ENCODE measurements at places on chromosomes 16 and 17.

DNA sequence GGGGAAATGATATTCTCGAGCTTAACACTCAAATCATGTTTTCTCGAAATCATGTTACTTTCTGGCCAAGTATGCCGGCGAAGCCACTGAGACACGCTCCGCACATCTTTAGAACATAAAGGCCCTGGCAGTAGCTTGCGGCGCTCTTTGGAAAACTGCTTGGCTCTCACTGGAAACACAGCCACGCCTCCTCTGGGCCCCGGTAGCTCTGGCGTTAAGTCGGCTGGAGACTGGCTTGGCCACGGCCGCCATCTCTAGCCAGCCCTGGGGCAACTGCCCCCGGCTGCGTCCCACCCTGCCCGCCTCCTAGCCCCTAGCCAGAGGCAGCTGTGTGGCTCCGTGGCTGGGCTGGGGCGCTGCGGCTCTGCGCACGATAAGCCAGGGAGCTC lies 9.2 kb upstream of the BAIAP2 start:
- DNase-seq: no peak
- H3K36me3 ChIP-seq: no peaks in the 10 kb centered on the region
- no peak overlapping the region for H3K27ac ChIP-seq
- H3K27me3 ChIP-seq: peaks cover 6% of the 10 kb centered on the region
- H3K4me3 ChIP-seq: no peak overlapping the region

DNA sequence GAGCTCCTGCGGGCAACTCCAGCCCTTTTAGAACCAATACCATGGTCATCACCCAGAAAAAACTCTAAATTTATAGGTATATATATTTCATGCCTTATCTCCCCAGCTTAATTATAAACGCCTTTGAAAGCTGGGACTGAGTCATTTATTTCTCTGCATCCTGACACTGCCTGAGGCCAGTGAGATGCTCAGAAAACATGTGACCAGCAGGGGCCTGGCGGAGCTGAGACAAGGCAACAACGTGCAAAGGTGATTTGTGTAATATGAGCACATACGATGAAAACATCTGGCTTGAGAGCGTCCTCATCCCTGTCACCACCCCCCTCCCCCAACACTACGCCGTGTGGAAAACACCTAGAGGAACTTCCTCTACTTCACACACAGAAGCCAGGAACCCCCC lies 22.7 kb downstream of the NXN start:
- DNase-seq: no peak
- H3K27me3 ChIP-seq: no peaks in the 10 kb centered on the region
- H3K27ac ChIP-seq: no peak overlapping the region
- no peaks in the 10 kb centered on the region for H3K36me3 ChIP-seq
- H3K4me1 ChIP-seq: no peaks in the 10 kb centered on the region

- H3K27ac ChIP-seq: no peak overlapping the region
- no peak overlapping the region for H3K4me3 ChIP-seq
- H3K36me3 ChIP-seq: no peaks in the 10 kb centered on the region
- H3K4me1 ChIP-seq: peaks cover 7% of the 10 kb centered on the region
These were observed 580 bp downstream of the CD300LD start for GRCh38 chr17:74591503-74591902.

GRCh38 chr16:89581045-89581695 lies 5.6 kb downstream of the CPNE7 start:
- H3K36me3 ChIP-seq: no peaks in the 10 kb centered on the region
- DNase-seq: no peak
- H3K4me1 ChIP-seq: no peaks in the 10 kb centered on the region
- peaks cover 6% of the 10 kb centered on the region for H3K27me3 ChIP-seq
- no peak overlapping the region for H3K4me3 ChIP-seq

DNA sequence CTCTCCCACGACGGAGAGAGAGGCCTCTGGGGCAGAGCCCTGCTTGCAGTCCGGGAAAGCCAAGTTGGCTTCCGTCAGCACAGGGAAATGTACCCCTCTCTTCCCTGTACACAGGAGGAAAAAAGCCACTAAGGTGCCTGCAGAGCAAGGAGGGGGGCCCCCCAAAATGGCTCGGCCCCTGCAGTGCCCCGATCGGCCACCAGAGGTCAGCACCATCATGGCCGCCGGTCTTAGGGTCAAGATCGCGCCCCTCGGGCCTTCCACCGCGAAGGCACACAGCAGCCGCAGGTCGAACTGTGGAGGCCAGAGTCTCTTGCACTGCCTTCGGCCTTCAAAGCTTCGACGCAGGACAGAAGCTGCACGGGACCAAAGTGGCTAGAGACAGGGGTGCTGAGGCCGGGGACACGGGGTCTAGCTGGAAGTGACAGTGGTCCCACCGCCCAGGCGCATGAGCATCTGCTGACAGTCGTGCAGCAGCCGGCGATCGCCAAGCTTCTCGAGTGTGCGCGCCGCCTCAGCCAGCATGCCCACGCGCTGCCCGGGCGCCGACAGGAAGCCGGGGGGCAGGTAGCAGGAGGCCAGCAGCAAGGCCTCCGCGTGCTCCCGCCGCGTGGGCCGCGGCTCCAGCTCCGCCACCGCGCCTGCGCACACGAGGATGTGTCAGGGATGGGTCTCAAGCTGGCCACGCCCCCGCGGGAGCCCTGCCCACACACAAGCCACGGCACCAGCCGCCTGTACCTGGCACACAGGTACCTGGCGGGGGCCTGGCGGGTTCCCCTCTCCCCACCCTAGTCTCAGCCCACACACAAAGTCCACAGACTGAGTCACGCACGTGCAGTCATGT lies 24.4 kb downstream of the SREBF1 start:
- peaks cover 56% of the 10 kb centered on the region for H3K36me3 ChIP-seq
- H3K4me1 ChIP-seq: peaks cover 9% of the 10 kb centered on the region
- H3K4me3 ChIP-seq: no peak overlapping the region
- peak; percentile 49 for DNase-seq
- no peaks in the 10 kb centered on the region for H3K27me3 ChIP-seq

DNA sequence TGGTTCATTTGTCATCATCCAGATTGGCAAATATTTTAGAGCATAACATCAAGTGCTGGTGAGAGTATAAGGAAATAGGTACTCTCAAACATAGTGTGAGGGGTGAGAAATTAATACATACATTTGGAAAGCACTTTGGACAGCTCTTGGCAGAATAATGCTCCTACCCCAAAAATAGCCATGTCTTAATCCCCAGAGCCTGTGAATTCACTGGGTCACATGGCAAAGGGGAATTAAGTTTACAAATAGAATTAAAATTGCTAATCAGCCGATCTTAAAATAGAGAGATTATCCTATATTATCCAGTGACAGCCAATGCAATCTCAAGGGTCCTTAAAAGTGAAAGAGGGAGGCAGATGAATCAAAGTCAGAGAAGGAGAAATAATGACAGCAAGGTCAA lies 38.8 kb upstream of the ANKFN1 start:
- H3K4me3 ChIP-seq: no peak overlapping the region
- peaks cover 5% of the 10 kb centered on the region for H3K4me1 ChIP-seq
- DNase-seq: no peak

DNA sequence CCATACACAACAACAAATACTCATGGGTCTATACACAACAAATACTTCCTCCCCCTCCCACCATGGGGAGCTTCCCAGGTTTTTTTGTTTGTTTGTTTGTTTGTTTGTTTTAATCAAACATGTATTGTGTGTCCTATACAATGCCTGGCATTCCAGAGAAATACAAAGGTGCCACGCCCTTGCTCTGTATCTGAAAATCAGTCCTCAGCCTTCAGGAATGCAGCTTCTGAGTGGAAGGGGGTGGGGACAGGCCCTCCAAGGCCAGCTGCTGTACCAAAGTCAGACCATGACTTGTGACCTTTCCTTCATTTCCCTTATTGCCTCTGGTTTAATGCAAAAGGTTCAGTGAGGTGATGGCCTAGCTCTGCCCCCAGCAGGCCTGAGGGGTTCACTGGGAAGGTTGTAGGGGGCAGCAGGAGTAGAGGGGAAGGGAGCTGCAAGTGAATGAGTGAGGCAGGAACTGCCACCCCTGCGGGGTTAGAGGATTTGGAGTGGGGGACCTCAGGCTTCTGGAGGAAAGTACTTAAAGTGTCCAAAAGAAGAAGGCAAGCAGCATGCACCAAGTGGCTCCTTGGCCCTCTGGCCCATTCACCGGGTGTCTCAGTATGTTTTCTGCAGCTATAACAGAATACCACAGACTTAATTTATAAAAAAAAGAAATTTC lies 105.2 kb downstream of the CLEC16A start:
- H3K27me3 ChIP-seq: no peaks in the 10 kb centered on the region
- H3K4me1 ChIP-seq: peaks cover 86% of the 10 kb centered on the region
- H3K27ac ChIP-seq: peak overlapping the region; percentile 76
- no peak overlapping the region for H3K4me3 ChIP-seq
- peaks cover 87% of the 10 kb centered on the region for H3K36me3 ChIP-seq

- no peak for DNase-seq
- H3K4me3 ChIP-seq: no peak overlapping the region
- H3K27ac ChIP-seq: no peak overlapping the region
- H3K4me1 ChIP-seq: peaks cover 2% of the 10 kb centered on the region
- no peaks in the 10 kb centered on the region for H3K27me3 ChIP-seq
- peaks cover 44% of the 10 kb centered on the region for H3K36me3 ChIP-seq
These were observed 23.2 kb downstream of the VPS53 start for GRCh38 chr17:691423-691822.

DNA sequence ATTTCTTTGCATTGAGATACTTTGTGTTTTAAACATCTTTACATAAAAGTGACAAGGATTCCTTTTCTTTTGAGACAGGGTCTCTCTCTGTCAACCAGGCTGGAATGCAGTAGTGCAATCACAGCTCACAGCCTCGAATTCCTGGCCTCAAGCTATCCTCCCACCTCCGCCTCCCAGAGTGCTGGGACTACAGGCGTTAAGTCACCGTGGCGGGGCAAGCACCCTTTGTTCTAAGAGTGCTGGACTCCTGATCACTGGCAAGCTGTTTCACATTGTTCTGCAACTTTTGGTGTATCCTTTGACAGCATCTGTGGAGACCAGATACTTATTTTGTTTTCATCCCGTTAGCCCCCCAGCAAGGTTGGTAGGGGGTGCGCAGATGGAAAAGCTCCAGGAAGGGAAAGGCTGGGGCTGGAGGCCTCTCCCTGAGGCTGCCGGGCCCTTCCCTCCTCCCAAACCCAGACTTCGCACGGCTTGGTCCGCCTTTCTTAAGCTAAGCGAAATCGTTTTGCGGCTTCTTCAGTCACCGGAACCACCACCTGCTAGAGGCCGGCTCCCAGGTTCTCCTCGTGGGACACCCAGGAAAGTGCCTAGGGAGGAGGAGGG lies 1.1 kb downstream of the ST6GALNAC2 start:
- H3K27me3 ChIP-seq: peaks cover 59% of the 10 kb centered on the region
- no peak for DNase-seq
- no peaks in the 10 kb centered on the region for H3K36me3 ChIP-seq
- peak overlapping the region; percentile 51 for H3K4me3 ChIP-seq
- no peak overlapping the region for H3K27ac ChIP-seq

GRCh38 chr16:76309639-76310335 lies 32.6 kb downstream of the CNTNAP4 start:
- no peak for DNase-seq
- no peak overlapping the region for H3K27ac ChIP-seq
- H3K4me1 ChIP-seq: no peaks in the 10 kb centered on the region
- no peaks in the 10 kb centered on the region for H3K36me3 ChIP-seq
- no peak overlapping the region for H3K4me3 ChIP-seq
- no peaks in the 10 kb centered on the region for H3K27me3 ChIP-seq

DNA sequence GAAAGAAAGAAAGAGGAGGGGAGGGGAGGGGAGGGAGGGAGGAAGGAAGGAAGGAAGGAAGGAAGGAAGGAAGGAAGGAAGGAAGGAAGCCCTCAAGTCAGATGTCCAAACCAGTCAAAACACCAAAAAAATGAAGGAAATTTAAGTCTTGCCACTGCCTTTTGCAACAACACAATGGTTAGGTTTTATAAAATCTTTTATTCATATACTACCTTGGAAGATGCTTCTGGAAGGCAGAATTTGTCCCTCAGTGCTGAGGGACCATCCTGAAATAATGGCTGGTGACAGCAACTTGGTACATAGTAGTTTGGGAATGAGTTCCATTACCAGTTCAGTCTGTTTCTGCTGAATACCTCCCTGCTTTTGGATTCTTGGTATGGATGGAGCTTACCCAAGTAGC lies 7.9 kb downstream of the APOH start:
- peaks cover 38% of the 10 kb centered on the region for H3K27me3 ChIP-seq
- no peak overlapping the region for H3K27ac ChIP-seq
- no peaks in the 10 kb centered on the region for H3K36me3 ChIP-seq
- H3K4me1 ChIP-seq: no peaks in the 10 kb centered on the region
- DNase-seq: no peak

DNA sequence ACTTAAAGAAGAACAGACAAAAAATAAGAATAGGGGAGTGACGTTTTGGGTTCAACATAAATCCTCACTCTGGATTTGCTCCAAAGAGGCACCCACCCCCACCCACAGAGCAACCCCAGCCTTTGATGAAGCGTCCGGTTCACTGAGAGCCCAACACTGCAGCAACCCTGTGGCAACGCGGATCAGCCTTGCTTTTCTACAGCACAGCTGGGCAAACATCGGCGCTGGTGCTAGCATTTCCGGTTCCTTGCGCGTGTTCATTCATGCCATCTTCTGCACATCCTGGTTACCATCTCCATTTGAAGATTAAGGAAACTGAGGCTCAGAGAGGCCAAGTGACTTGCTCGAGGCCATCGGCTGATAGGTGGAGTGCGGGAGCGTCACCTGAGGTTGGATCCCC lies 8.7 kb upstream of the GINS2 start:
- no peak overlapping the region for H3K4me3 ChIP-seq
- H3K27ac ChIP-seq: no peak overlapping the region
- DNase-seq: no peak
- no peaks in the 10 kb centered on the region for H3K36me3 ChIP-seq
- H3K27me3 ChIP-seq: peaks cover 2% of the 10 kb centered on the region
- H3K4me1 ChIP-seq: no peaks in the 10 kb centered on the region

- no peaks in the 10 kb centered on the region for H3K36me3 ChIP-seq
- DNase-seq: no peak
- no peak overlapping the region for H3K4me3 ChIP-seq
- H3K27me3 ChIP-seq: no peaks in the 10 kb centered on the region
- no peaks in the 10 kb centered on the region for H3K4me1 ChIP-seq
These were observed 82.4 kb downstream of the KCNJ2 start for GRCh38 chr17:70251706-70252105.

DNA sequence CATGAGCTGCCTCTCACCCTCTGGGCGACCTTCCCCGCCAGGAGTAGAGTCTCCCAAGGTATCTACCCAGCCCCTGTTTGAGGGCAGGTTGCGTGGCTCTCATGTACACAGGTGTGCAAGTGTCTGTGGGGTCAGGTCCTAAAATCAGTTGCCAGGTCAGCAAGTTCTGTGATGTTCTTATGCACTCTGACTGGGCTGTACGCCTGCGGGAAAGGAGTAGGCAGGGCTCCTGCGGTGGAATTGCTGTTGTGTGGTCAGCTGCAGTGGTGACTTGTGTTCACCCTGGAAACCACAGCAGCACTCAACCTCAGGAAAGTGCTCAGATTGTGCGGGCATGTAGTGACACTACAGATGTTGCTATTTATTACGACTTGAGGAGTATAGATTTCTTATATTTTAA lies 19.4 kb downstream of the NARF start:
- H3K4me1 ChIP-seq: peaks cover 11% of the 10 kb centered on the region
- H3K27ac ChIP-seq: no peak overlapping the region
- H3K4me3 ChIP-seq: no peak overlapping the region
- no peaks in the 10 kb centered on the region for H3K27me3 ChIP-seq

GRCh38 chr17:7478276-7479212 lies 887 bp downstream of the ZBTB4 start:
- H3K27ac ChIP-seq: peak overlapping the region; percentile 56
- peaks cover 4% of the 10 kb centered on the region for H3K36me3 ChIP-seq
